ENCODE measurements at places on chromosomes 7 and 10. TPM values are rescaled to one million over a fixed set of nuclear protein-coding genes. Genes with fewer than 3 reads are reported as not detected.
A peak's percentile ranks its signal among the peaks of the same experiment; 100 is the strongest.

Gene ELOVL3
- 0.23 TPM for total RNA-seq

Gene CYP2C8
- total RNA-seq: 2.5 TPM

Gene SYT15
- total RNA-seq: 1.4 TPM

- DNase-seq: no peak
Measured at GRCh38 chr7:74474271-74474865, 20.7 kb downstream of the GTF2IRD1 start.

DNA sequence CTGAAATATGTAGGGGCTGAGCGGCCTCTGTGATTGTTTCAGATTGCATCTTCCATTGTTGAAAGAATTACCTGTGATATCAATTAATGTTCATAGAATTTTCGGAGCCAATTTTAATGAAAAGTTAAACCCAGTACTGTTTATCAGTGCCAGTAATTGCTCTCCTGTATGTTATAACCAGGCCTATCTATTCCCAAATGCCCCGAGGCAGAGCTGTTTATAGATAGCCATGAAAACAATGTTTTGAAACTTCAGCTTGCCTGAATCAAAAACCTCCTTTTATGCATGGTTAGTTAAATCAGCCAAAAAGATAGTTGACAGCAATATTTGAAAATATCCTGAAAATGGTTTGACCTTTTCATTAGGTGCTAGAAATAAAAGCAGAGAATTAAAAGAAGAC lies 50.1 kb upstream of the HDAC9 start:
- DNase-seq: no peak

Gene CALHM1
- not detected for total RNA-seq

Gene RHEB
- total RNA-seq: 108 TPM

Gene HTR5A
- not detected for total RNA-seq

GRCh38 chr10:73552819-73553715 lies 38.1 kb downstream of the USP54 start:
- peak; percentile 33 for DNase-seq

Gene IFIT1B
- total RNA-seq: not detected

Gene PLEKHS1
- not detected for total RNA-seq

Gene SP4
- 20.6 TPM for total RNA-seq

DNA sequence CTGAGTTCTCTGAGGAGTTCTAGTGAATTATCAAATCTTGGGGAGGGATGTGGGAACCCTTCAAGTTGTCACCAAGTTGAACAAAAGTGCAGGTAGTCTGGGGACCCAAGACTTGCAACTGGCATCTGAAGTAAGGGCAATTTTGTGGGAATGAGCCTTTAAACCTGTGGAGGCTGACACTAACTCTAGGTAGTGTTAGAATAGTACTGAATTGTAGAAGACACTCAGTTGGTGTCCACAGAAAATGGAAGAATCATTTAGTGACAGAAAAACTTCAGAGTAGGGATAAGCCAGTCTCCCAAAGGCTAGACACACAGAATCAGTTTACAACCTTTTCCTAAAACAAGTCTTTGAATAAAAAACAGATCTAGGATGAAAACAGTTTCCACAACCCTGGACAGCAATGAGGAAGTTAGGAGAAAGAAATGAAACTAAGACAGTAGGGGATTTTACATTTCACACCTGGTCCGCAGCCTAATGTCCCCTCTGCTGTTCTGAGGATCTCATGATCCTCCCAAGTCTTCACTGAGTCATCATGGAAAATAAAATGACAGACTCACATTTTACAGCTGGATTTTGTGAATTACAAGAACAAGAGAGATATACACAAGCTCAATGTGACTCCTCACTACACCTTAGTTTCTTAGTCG lies 23.0 kb upstream of the ING3 start:
- DNase-seq: no peak

DNA sequence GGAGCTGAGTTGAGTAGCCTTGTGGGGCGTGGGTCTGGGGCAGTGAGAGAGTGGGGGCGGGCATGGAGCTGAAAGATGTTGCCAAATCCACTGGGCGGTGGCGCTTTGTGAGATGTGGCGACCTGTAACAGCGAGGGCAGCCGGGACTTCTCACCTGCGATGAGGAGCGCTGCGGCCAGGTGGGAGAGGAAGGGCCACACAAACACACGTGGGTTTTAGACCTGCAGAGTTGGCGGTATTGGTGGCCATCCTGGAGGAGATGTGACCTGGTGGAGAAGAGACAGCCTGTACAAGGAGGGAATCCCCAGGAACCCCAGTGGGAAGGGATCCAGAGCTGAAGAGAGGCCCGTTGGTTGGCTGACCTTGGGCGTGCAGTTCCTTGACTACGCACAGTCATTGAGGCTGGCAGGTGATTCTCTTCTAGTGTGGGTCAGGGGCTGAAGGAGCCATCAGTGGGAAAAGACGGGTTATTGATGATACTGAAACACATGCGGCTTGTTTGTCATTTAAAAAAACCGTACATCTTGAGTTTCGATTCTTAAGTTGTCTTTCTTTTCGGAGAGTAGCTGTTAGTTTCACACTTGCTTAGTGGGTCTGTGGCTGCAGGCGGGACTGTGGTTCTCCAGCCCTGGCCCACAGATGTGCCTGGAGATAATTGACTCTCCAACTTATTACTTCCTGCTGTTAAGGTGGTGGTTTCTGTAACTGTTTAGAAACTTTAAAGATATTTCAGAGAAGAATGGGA lies 2.4 kb downstream of the CHST12 start:
- DNase-seq: no peak

- DNase-seq: no peak
Measured at GRCh38 chr7:140015471-140015970, 47.2 kb downstream of the PARP12 start.

- no peak for DNase-seq
Measured at GRCh38 chr10:31296754-31297153, 22.3 kb upstream of the ZEB1 start.

GRCh38 chr10:112288486-112288885 lies 5.3 kb downstream of the TECTB start:
- DNase-seq: no peak

GRCh38 chr7:138834583-138834982 lies 36.6 kb upstream of the ATP6V0A4 start:
- no peak for DNase-seq

Gene TFPI2
- 0.84 TPM for total RNA-seq

- no peak for DNase-seq
Measured at GRCh38 chr7:135204876-135205275, 6.5 kb downstream of the WDR91 start.

Gene IDI2
- not detected for total RNA-seq

Gene HMX2
- total RNA-seq: not detected

Gene ARMC10
- 37.0 TPM for total RNA-seq

Gene SEMA3E
- total RNA-seq: 0.41 TPM

Gene MRLN
- not detected for total RNA-seq

DNA sequence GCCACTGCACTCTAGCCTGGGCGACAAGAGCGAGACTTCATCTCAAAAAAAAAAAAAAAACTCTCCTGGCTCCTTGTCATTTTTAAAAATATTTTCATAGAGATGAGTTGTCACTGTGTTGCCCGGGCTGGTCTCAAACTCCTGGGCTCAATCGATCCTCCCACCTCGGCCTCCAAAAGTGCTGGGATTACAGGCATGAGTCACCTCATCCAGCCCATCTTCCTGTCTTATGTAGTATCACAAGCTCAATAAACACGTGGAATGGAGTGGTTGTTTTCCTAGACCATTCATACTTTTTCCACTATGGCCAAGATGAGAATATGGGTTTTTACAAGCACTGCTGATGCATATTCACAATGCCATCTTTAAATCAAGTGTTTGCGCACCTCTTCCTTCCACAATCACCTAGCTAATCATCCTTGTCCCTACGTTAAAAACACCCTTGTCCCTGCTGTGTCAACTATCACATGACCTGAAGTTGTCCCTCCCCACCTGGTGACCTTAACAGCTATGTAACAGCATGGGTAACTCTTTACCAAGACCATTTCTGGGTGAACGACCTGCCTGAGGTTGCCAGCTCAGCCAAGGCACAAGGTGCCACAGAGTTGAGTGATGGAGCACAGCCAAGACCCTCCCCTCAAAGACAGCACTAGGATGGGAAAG lies 21.3 kb downstream of the DLG5 start:
- DNase-seq: no peak

- DNase-seq: no peak
Measured at GRCh38 chr7:28990200-28990960, 32.2 kb upstream of the TRIL start.

Gene CDNF
- 1.1 TPM for total RNA-seq

GRCh38 chr10:60208676-60209269 lies 180.9 kb downstream of the ANK3 start:
- DNase-seq: no peak

Gene WEE2
- not detected for total RNA-seq

- DNase-seq: no peak
Measured at GRCh38 chr10:86390337-86391120, 23.9 kb upstream of the GRID1 start.

GRCh38 chr10:58853668-58854067 lies 322.8 kb upstream of the PHYHIPL start:
- no peak for DNase-seq

- no peak for DNase-seq
Measured at GRCh38 chr10:88672041-88672440, 7.8 kb downstream of the LIPF start.

- DNase-seq: no peak
Measured at GRCh38 chr7:111026806-111027205, 64.1 kb upstream of the LRRN3 start.

GRCh38 chr7:106047818-106048705 lies 64.0 kb downstream of the SYPL1 start:
- no peak for DNase-seq

DNA sequence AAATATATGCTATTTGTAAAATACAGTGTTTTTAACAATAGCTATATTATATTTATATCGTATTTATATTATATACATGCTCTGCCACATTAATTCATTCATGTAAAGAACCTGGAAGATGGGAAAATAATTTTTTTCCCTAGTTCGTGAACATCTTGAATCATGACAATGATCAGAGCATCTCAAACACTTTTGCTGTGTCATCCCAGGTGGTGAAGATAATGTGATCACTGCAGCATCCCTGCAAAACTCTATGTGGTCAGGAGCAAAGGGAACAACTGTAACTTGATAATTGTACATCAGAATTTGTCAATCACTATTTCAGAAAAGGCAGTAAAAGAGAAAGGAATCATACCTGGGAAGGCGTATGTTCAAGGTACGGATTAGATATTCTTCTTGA lies 39.3 kb downstream of the RAPGEF5 start:
- no peak for DNase-seq

GRCh38 chr7:26155531-26156375 lies 3.8 kb downstream of the NFE2L3 start:
- no peak for DNase-seq

DNA sequence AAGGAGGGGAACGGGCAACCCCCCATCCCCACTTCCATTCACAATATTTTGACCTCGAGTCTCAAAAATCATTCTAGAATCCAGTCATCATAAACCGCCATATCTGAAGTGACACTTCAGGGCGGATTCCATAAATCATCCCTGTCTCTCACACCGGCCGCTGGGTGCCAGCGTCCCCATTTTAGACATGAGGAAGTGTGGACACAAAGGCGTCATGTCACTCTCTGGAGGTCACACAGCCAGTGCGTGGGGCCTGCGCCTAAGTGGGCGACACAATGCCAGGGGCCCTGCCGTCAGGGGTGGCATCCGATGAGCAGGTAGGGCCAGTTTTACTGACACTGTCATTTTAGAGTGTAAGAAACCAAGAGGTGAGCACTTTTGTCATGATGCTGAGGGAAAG lies 19.5 kb downstream of the KCNH2 start:
- no peak for DNase-seq

DNA sequence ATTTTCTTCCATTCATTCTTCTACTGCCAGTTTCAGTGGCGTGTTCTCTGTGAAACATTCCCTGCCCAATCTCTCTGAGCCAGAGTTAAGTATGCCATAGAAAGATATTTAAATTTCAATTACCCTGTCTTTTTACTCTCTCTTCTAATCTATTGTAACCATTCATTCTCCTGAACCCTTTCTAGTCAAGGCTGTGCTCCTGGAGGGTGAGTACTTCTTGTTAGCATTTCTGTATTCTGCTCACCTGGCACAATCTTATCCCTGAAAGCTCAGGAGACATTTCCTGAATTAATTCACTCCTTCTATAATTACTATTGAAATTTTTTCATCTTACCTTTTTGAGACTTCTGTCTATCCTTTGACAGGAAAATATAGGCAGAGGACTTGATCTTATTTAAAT lies 271.7 kb downstream of the HGF start:
- no peak for DNase-seq

Gene EMX2
- total RNA-seq: 1.1 TPM

DNA sequence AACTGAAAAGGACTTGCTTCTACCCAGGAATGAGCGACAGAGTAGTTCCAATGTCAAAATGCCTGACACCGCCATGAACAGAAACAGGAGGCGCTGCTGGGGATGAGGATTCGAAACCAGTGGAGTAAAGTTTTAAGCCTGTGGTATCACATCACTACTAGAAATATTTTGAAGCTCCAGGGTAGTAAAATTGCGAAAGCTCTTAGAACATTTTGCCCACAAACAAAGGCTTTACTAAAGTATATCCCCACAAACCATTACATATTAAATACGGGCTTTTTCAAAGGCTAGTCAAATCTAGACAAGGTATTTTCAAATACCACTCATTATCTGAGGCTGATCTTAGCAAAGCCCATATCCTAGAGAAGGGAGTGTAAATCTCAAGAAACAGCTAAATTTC lies 2.4 kb downstream of the PRDX3 start:
- no peak for DNase-seq

Gene DGKB
- 0.98 TPM for total RNA-seq

GRCh38 chr10:873020-873419 lies 58.5 kb downstream of the LARP4B start:
- DNase-seq: no peak

- DNase-seq: no peak
Measured at GRCh38 chr7:155169498-155170065, 99.5 kb downstream of the HTR5A start.

DNA sequence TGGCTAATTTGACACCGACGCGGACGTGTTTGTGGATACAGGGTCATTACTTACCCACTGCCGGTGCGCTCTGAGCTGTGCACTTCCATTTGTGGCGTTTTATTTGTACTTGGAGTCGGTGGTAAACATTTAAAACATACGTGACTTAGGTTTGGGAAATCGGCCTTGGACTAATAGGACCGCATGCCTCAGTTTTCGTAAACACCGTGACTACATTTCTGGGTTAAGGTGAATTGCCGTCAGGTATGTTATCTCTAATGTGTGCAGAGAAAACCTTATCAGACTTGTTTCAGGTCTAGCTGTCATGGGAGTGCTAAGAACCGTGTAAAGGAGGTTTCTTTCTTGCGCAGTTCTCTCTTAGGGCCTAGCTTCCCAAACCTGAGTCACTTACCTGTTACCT lies 51.7 kb upstream of the NCF1 start:
- DNase-seq: no peak

Measured in neural crest cell (in vitro differentiated cells).